ENCODE measurements at places on chromosomes 12 and 14.

GRCh38 chr12:54082397-54082892 lies 28.8 kb downstream of the HOXC4 start:
- DNase-seq = no peak

DNA sequence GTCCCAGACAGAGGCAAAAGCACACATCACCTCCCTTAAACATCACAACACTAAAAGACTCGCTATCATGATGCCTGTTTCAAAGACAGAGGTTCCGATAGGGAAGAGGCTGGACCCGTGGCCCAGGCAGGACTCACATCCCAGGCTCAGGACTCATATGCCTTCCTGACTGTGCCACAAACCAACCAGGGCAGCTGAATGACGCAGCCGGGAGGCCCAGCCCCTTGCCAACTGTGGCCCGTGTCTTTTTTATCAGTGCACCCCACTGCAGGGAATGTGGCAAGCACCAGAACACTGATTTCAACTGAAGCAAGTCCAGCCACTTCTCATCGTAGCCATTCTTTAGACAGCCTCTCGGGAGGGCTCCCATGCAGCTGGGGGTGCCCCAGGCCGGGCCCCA lies 132.3 kb downstream of the KSR2 start:
- no peak for DNase-seq

- DNase-seq = peak; percentile 12
Observed at GRCh38 chr14:91835920-91836843, 31.2 kb downstream of the TC2N start.

DNA sequence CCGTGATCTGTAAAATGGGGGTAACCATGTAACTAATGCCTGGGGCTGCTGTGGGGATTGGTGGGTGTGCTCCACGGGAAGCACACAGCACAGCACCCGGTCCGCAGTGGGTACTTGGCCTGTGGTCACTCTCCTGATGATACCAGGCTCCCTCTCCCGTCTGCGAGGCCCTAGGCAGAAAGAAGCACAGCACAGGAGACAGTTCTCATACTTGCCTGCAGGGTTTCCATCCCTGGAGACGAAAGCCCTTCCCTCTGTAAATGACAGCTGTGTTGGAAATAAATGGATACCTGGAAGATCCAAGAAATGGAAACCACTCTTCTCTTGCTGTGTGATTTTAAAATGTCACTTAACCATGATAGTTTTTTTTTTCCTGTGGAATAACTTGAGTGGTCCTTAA lies 7.9 kb upstream of the PRMT8 start:
- no peak for DNase-seq

DNA sequence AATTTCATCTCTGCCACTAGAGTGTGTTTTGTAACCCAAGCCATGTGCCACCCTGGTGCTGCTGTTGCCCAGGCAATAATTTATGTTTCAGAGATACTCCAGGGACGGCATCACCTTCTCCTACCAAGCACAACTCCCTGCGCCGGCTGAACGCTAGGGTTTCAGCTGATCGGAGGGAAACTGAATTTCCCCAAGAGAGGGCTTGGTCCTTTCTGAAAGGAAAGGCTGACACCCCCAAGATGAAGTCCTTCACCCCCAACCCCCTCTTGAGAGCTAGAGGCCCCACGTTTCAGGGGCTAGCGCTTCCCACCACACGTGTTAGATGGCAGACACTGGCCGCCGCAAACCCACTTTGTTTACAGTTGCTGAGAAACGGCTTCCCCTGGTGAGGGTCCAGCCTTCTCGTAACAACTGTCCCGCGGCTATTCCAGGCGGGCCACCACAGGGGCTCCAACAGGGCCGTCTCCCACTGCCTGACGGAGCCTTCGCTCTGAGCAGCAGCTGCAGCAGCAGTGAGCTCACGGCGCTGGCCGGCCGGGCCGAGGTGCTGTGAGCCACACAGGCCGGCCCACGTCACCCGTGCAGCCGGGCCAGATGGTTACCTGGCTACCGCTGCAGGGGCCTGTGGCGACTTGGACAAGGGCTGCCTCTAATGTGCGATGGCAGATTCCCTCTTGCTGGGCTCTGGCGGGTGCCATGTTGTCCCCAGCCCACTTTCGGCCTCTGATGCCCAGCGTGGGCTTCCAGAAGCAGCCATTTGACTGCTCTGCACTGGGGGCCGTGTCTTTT lies 66.4 kb downstream of the TESC start:
- no peak for DNase-seq

DNA sequence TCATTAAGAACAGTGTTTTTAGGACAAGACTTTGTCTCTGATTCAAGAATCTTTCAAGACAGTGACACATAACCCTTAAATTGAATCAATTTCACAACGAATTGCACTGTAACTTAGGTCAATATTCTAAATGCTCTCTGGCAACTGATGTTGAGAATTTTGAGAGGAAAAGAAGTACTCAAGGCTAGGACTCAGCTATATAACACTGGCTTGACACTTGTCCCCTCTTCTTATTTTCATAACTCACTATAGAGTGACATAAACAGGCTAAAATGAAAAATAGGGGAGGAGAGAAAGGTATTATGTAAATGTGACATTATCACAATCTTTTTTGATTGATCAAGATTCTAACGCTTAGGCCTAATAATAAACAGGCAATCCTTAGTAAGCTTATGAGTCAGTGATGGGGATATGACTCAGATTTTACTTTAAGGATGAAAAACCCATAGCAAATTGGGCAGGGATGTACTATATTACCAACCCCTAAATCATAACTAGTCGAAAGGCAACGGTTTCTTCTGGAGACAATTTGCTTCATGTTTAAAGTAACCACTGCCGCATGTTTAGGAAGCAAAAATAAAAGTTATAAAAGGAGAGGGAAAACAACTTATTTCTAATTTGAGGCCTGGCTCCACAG lies 10.9 kb downstream of the BTG1 start:
- DNase-seq = no peak

- no peak for DNase-seq
Observed at GRCh38 chr12:96495841-96496545, 6.6 kb downstream of the CFAP54 start.

DNA sequence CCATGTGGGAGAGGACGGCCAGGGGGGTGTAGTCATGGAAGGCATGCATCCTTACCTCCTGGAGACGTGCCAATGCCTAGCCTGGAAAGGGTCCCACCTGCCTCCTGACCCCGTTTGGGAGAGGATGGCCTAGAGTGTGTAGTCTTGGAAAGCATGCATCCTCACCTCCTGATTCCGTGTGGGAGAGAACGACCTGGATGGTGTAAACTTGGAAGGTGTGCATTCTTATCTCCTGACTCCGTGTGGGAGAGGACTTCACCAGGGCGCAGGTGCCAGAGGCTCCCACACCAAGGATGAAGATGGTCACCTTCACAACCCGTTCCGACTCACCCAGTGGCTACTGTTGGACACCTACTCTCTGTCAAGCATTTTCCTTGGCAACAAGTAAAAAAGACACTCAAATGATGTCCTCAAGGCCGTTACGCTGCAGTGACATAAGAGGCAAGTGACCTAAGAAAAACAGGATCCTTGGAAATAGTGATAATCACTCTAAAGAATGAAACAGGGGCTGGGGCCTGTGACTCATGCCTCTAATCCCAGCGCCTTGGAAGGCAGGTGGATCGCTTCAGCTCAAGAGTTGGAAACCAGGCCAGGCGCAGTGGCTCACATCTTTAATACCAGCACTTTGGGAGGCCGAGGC lies 37.5 kb upstream of the FZD10 start:
- DNase-seq = no peak

DNA sequence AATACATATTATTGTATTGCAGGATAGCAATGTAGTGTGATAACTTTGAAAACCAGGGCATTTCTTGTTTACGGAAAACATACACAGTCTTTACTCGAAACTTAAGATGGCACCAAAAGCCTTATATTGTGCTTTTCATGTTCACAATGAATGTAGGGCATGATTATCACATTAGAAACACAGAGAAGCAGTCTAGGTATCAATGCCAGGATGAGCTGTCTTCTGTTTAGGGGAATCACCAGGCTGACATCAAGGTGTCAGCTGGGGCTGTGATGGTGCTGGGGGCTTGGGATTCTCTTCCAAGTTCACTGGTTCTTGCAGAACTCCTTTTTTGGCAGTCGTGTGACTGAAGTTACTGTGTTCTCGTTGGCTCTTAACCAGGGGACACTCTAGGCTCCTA lies 1067.3 kb downstream of the FLRT2 start:
- no peak for DNase-seq

GRCh38 chr12:25794571-25794970 lies 163.9 kb upstream of the RASSF8 start:
- DNase-seq = no peak

GRCh38 chr12:131126662-131127173 lies 173.0 kb downstream of the ADGRD1 start:
- DNase-seq = no peak

DNA sequence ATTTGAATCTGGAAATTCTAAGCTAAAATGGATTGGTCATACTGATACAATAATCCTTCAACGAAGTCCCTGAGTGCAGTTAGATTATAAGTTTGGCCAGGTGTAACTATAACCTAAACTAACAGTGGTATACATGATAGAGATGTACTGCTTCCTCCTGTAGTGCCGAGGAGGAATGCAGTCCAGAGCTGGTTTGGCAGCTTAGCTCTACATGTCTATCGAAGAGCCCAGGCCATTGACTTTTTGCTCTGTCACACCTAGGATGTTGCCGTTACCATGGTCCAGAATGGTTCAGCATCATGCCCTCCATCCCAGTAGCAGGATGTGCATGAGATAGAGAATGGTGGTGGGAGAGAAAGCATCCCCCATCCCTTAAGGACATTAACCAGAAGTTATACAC lies 318.1 kb downstream of the ZFP36L1 start:
- no peak for DNase-seq

DNA sequence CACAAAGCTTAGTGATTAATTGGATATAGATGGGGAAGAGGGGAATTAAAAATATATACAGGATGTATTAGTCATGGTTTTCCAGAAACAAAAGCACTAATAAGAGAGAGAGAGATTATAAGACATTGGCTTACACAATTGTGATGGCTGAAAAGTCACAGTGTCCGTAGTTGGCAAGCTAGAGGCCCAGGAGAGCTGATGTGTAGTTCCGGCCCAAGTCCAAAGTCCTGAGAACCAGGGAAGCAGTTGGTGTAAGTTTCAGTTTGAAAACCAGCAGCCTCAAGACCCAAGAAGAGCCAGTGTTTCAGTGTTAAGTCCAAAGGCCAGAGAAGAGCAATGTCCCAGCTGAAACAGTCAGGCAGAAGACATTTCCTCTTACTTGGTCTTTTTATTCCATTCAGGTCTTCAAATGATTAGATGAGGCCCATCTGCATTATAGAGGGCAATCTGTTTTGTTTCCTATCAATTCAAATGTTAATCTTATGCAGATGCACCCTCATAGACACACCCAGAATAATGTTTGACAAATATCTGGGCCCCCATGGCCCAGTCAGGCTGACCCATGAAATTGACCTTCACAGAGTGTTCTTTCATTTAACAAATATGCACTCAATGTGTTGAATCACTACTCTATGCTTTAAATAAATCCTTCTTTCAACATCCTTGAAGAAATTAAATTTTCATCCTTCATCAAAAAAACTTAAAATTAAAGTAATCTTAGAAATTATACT lies 67.2 kb upstream of the DIO2 start:
- no peak for DNase-seq

- DNase-seq = no peak
Observed at GRCh38 chr12:79691511-79692248, 916 bp upstream of the PAWR start.

GRCh38 chr12:23484238-23484637 lies 465.2 kb downstream of the SOX5 start:
- DNase-seq = no peak

DNA sequence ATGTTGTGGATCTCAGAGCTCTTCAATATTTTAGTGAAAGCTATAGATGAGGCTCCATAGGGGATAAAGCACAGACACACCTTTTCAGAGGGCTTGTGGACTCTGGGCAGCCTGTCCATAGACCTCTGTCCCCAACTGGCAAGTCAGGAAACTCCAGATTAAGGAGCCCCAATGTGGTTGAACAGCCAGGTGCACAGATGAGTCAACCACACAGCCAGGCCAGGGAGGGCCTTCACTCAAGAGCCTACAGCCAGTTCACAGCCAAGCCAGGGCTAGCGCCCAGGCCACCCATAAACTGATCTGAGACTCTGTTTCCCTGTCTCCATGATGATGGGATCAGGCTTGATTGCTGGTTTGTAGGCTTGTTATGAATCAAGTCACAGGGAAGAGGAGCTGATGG lies 1.0 kb upstream of the BDKRB2 start:
- no peak for DNase-seq

GRCh38 chr12:69101505-69101904 lies 137.9 kb upstream of the CPSF6 start:
- DNase-seq = no peak

DNA sequence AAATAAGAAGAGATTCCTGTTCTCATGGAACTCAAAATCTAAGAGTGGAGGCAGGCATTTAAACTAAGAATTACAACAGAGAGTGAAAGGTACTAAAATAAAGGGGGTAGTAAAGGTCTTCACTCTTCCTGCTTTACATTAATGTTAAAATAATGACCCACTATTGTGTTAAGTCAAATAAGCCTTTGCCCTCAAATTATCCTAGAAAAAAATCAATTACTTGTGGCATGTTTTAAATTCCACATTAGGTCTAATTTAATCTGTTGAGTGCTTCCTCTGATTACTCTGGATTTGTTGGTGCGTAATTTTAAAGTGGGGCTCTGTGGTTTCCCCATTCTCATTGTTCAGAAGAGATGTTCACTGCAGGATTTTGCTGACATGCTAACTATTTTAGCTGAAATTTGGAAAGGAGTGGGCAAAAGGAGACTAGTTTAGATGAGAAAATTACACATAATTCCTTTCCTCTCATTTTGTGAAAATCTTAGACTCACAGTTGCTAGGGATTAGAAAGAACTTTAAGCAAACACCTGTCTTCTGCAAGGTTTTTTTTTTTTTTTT lies 35.5 kb downstream of the BTG1 start:
- DNase-seq = no peak

GRCh38 chr12:130765186-130765659 lies 49.1 kb upstream of the RIMBP2 start:
- no peak for DNase-seq
